Activated CD8-positive, alpha-beta T cell treated with anti-CD3 and anti-CD28 coated beads, Interleukin-2, amount 10 ng/mL, durations not matched to agents 7 days and 5 days (primary cell): ENCODE measurements at places on chromosomes 11 and 22. TPM values are rescaled to one million over a fixed set of nuclear protein-coding genes. Genes with fewer than 3 reads are reported as not detected.

The TMPRSS4 gene
- 0.37 TPM for total RNA-seq

The PPP6R2 gene
- 62.1 TPM for total RNA-seq

The KRTAP5-9 gene
- not detected for total RNA-seq

The TSG101 gene
- total RNA-seq, result 48.7 TPM

The JAM3 gene
- 9.6 TPM for total RNA-seq

The RFPL2 gene
- total RNA-seq, result not detected

The KCNJ5 gene
- not detected for total RNA-seq

The GTSE1 gene
- 111 TPM for total RNA-seq

The PDE2A gene
- 0.37 TPM for total RNA-seq

The TEX12 gene
- not detected for total RNA-seq

The AIFM3 gene
- total RNA-seq, result 0.37 TPM

The FOLR3 gene
- not detected for total RNA-seq
